Aortic smooth muscle cell (primary cell): ENCODE measurements at places on chromosomes 16 and 17. TPM values are rescaled to one million over a fixed set of nuclear protein-coding genes. Genes with fewer than 3 reads are reported as not detected.

Gene SLC4A1
- not detected in 2 replicates for total RNA-seq

Gene ZNF205
- 12.6 and 13.6 TPM in 2 replicates for total RNA-seq

Gene KREMEN2
- total RNA-seq: not detected in 2 replicates

Gene MT1H
- total RNA-seq: not detected in 2 replicates

Gene NPIPA2
- total RNA-seq: 1.7 TPM in 1 of 2 replicates, not detected in the other

Gene BRIP1
- total RNA-seq: 5.4 and 7.0 TPM in 2 replicates

Gene WFIKKN1
- 0.12 and 0.13 TPM in 2 replicates for total RNA-seq

Gene OR3A2
- total RNA-seq: 0.06 TPM in 1 of 2 replicates, not detected in the other

Gene PIRT
- not detected in 2 replicates for total RNA-seq

Gene TP53TG3
- total RNA-seq: 0.25 TPM in 1 of 2 replicates, not detected in the other

Gene KRT27
- total RNA-seq: not detected in 2 replicates

Gene PRSS8
- not detected in 2 replicates for total RNA-seq

Gene CCL11
- not detected in 2 replicates for total RNA-seq

Gene KRTAP2-3
- not detected in 2 replicates for total RNA-seq

Gene EVPLL
- total RNA-seq: not detected in 2 replicates

Gene ZFHX3
- 6.6 and 12.9 TPM in 2 replicates for total RNA-seq

Gene CENPV
- 7.0 and 7.3 TPM in 2 replicates for total RNA-seq

Gene TAT
- not detected in 2 replicates for total RNA-seq

Gene POLR2C
- total RNA-seq: 95.4 and 107 TPM in 2 replicates

Gene IRX5
- total RNA-seq: 1.9 and 2.5 TPM in 2 replicates

Gene TERB1
- 0.12 and 0.13 TPM in 2 replicates for total RNA-seq

Gene GSG1L
- total RNA-seq: not detected in 2 replicates

Gene NLRC5
- total RNA-seq: 18.9 and 19.9 TPM in 2 replicates

Gene PDILT
- total RNA-seq: not detected in 2 replicates

Gene GUCY2D
- not detected in 2 replicates for total RNA-seq

Gene TBC1D3G
- total RNA-seq: not detected in 2 replicates

Gene CDRT4
- 0.92 and 2.3 TPM in 2 replicates for total RNA-seq

Gene TEX19
- not detected in 2 replicates for total RNA-seq

Gene HOXB13
- total RNA-seq: not detected in 2 replicates

Gene NT5C
- total RNA-seq: 33.4 and 44.3 TPM in 2 replicates

Gene TNS4
- under 0.01 TPM in 1 of 2 replicates, not detected in the other for total RNA-seq

Gene GALNS
- total RNA-seq: 17.2 and 19.8 TPM in 2 replicates

Gene GRAP
- 0.25 and 0.79 TPM in 2 replicates for total RNA-seq

Gene NLRC3
- 0.06 and 0.13 TPM in 2 replicates for total RNA-seq

Gene TMEM238L
- total RNA-seq: not detected in 2 replicates

Gene EPX
- not detected in 2 replicates for total RNA-seq

Gene TPSG1
- total RNA-seq: not detected in 2 replicates

Gene C17orf113
- 0.19 and 0.26 TPM in 2 replicates for total RNA-seq

Gene CEP295NL
- 2.1 and 5.0 TPM in 2 replicates for total RNA-seq

Gene DPH1
- 14.4 and 17.8 TPM in 2 replicates for total RNA-seq

Gene STX4
- 25.3 and 29.5 TPM in 2 replicates for total RNA-seq

Gene SPSB3
- 24.2 and 25.4 TPM in 2 replicates for total RNA-seq

Gene KCNH6
- not detected in 2 replicates for total RNA-seq

Gene PRSS53
- total RNA-seq: 1.3 and 1.5 TPM in 2 replicates

Gene IGFBP4
- 427 and 557 TPM in 2 replicates for total RNA-seq

Gene DBNDD1
- total RNA-seq: 2.8 and 3.4 TPM in 2 replicates

Gene TBC1D3H
- total RNA-seq: not detected in 2 replicates

Gene IL17C
- not detected in 2 replicates for total RNA-seq
